ENCODE measurements at places on chromosomes 3 and 15. TPM values are rescaled to one million over a fixed set of nuclear protein-coding genes. Genes with fewer than 3 reads are reported as not detected.

Gene PIERCE2
- 0.63 TPM for total RNA-seq

Gene COX17
- 102 TPM for total RNA-seq

Gene ISLR2
- 0.22 TPM for total RNA-seq

Gene NAALADL2
- 1.9 TPM for total RNA-seq

Gene LDHAL6B
- not detected for total RNA-seq

Gene CHRD
- not detected for total RNA-seq

Gene CEP19
- total RNA-seq: 3.2 TPM

- DNase-seq: no peak
These were observed 12.4 kb upstream of the IREB2 start for GRCh38 chr15:78425643-78426042.

DNA sequence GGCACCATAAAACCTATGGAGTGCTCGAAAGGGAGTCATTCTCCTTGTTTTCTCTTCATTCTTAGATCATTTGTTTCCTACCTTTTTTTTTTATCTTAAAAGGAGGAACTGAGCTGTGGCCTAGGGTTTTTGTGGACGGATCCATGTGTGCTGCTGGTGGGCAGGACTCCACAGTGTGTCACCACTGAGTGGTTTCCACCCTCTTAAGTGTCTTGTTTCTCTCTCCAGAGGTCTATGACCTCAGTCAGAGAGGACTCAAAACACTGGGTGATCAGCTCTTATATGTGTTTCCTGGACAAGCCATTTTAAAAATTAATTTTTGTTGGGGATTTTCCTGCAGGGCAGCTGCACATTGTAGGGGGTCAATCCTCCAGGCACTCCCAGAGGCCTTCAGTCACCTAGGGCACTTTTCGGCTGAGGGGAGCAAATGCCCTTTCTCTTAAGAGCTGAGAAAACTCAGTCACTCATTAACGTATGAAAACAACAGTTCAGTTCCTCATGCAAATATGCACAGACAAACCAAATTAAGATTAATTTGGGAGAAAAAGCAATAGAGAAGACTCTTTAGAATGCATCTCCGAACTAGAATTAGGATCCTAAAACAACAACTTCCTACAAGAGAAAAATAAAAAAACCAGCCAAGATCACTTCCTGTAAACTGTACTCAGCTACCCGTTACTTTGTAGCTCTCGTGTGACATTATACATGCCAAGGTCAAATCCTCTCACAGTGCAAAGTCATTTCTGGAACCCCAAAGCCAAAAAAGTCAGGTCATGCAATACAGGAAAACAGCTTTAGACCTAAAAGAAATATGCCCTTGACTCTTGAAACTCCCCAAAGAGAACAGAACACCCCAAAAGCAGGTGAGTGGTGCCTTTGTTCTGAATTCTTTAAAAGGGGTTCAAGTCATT is 27.6 kb upstream of the FAM3D start:
- no peak for DNase-seq

GRCh38 chr15:84625123-84625522 is 24.3 kb downstream of the ZSCAN2 start:
- DNase-seq: no peak

DNA sequence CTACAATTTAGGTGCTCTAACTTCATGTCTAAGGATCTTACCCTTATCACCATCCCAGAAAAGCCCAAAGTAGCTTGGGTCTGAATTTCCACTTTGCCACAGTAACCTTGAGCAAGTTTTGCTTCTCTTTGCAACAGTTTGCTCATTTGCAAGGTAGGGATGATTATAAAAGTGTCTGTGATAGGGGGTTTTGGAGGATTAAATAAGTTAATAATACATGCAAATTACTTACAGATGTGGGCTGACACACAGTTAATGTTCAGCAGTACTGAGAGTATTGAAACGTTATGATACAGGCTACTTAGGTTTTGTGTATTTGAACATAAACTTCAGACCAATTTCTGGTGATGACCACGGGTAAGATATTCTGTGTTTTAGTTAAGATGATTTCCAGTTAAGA is 444.7 kb upstream of the TPRG1 start:
- DNase-seq: no peak

DNA sequence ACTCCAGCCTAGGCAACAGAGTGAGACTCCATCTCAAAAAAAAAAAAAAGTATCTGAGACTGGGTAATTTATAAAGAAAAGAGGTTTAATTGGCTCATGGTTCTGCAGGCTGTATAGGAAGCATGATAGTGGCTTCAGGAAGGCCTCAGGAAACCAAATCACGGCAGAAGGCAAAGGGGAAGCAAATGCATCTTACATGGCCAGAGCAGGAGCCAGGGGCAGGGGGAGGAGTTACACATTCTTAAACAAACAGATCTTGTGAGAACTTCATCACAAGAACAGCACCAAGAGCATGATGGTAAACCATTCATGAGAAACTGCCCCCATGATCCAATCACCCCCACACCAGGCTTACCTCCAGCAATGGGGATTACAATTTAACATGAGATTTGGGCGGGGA is 37.2 kb downstream of the ACAP2 start:
- no peak for DNase-seq

DNA sequence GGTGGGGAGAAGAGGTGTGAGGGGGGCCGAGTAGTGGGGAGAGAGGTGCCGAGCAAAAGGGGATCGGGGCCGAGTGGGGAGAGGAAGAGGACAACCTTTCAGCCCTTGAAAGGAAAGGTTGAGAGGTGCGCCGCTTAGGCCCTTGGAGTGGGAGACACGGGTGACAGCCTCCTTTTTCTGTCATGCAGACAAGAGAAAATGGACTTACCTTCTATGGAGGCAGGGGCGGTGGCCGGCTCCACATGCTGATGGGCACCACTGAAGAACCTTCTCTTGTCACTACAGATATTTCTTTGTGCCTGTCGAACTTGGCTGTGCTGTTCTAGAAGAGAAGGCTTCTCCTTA is 421 bp downstream of the KLHL18 start:
- DNase-seq: peak; percentile 13

- DNase-seq: no peak
These were observed 12.4 kb downstream of the MYO1E start for GRCh38 chr15:59360305-59360704.

- peak; percentile 64 for DNase-seq
These were observed 66.0 kb downstream of the SPTSSB start for GRCh38 chr3:161305095-161305991.

DNA sequence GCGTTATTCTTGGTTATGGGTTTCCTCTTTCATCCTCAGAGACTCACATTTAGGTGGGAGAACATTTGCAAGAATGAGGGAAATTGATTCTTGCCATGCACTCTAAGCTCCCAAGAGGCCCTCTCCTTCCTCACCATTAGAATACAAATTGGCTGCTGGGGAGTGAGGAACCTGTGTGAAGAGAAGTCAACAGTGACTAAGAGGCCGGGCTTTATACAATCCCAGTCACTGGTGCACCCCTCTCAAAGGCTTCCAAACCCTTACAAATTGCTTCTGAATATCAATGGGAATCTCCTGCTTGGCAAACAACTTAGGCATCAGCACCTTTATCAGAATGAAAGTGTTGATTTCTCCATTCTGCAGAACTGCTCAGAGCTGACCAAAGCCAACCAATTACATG is 16.5 kb upstream of the RGMA start:
- no peak for DNase-seq

- DNase-seq: no peak
These were observed 4.3 kb downstream of the BTBD1 start for GRCh38 chr15:83062768-83063180.

GRCh38 chr3:114675104-114675503 is 381.3 kb downstream of the TIGIT start:
- no peak for DNase-seq

DNA sequence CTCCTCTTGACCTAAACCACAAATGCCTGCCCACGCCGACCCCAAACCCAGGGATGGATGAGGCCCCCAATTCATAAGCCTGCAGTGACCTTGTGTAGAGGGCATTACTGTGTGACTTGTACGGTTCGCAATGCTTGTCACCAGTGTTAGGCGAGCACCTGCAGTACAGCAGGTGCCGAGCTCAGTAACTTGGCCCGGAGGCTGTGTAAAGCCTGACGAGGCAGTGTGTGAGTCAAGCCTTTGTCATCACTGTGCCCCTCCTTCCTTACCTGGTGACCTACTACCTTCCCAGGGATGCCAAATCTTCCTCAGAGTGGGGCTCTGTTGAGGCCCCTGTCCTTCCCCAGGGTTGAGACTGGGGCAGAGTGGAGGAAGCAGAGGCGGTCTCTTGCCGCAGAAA is 37.2 kb upstream of the TMEM115 start:
- peak; percentile 94 for DNase-seq

DNA sequence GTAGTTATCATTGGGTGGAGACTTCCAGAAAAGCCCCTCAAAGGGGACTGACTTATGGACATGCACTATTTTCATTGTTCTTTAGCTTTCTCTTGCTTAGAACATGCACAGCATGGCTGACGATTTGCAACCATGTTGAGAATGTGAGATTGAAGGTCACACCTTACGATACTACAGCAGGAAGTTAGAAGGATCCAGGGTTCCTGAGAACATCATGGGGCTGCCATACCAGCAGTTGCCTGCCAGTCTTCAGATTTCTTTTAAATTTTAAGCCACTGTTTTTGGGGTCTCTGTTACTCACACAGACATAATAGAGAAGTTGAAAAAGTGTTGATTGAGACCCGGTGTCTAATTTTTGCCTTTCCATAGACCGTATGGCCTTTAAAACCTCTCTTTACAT is 396.5 kb downstream of the MECOM start:
- DNase-seq: no peak

GRCh38 chr3:73633916-73634344 is 9.2 kb upstream of the PDZRN3 start:
- DNase-seq: no peak

- DNase-seq: no peak
These were observed 48.5 kb downstream of the STARD9 start for GRCh38 chr15:42623951-42624350.

DNA sequence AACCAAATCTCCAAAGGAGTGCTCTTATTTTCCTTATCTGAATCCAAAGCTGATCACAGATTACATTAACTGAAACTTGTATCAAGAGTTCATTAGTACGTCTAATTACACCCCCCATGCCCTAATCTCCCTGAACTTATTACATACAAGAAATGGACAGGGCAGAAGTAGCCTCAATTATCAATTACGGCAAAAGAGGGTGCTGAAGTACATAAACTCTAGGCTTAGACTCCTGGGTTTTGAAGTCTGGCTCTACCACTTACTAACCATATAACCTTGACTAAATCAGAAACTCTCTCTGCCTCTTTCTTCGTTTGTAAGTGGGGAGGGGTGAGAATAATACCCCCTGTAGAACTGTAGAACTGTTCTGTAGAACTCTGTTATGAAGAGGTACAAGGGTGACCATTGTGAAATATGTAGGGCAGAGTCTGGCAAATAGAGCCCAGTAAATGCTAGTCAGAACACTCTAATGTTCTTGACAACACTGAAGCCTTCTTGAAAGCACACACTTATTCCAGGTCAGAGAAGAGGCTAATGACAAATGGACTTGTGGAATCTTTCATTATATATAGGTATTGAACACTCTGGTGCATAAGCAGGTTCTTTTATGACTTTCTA is 19.6 kb upstream of the OR5K4 start:
- no peak for DNase-seq

- no peak for DNase-seq
These were observed 41.6 kb upstream of the TASOR start for GRCh38 chr3:56724676-56725075.
